ENCODE measurements at places on chromosomes 7 and 10.

DNA sequence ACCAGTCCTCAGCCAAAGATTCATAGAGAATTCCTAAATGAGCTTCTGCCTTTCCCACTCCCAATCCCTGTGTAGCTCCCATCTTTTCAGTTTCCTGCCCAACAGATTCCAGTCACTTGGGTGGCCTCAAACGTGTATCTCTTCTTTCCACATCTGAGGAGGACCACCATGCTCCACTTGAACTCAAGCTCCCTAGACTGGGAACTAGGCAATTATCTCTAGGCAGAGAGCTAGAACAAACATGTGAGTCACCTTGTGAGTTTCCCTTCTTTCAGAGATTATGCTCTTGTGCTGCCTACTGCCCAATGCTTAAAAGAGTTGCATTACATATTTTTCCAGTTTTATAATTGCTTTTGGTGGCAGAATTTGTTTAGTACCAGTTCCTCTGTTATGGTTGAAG, 178.0 kb downstream of the MDFIC start:
- no peak for DNase-seq

GRCh38 chr7:21768279-21768678, 177.4 kb downstream of the CDCA7L start:
- DNase-seq = no peak

- DNase-seq = no peak
Measured at GRCh38 chr10:77146712-77147336, 490.8 kb downstream of the KCNMA1 start.

DNA sequence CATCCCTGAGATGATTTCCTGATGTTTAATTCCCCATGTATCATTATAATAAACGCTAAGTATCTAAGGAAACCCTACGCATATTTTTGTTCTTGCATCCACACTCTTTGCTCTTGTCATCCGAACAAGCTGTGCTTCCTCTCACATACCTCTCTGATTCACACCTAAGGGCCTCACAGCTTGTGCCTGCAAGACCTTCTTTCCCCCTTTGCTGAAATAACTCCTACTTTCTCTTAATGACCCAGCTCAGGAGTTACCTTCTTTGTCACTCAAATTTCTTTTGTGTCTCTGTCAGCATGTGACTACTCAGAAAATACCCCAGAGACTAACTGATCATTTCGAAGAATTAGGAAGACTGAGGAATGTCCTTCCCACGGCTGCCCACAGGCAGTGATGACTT, 209.3 kb upstream of the IMMP2L start:
- no peak for DNase-seq

DNA sequence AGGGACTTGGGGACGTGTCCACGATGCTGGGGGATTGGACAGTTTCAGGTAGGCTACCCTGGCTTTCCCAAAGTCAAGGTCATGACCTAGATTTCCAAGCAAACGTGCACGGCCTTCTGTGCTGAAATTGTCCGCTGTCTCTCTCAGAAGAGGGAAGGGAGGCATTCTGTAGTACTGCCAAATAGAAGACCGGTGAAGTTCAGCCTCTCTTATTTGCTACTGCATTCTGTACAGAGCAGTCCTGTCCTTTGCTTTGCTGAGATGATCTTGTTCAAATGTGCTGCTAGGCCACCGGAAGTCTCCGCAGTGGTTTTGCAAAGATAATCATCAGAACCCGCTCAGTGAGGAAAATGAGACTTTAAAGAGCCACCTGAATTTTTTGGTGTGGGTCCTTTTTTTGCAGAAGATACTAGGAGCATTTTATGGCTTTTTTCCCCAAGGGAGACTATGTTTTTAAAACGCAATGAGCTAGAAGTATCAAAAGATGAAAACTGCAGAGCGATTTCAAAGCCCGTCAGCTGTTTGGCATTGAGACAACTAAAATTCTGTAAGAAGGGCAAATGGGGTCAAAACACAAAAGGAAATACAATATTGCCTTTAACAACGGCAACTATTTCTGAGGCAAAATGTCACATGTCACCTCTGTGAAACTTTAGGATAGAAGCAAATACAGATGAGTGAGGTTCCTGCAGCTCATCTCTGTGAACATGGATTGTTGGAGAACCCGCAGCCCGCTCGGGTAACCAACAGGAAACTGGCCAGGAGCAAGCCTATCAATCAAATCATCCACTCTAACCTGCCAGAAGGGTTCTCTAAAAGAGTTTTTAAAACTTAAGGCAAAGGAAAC, 1.3 kb upstream of the NMT2 start:
- peak; percentile 52 for DNase-seq

- DNase-seq = no peak
Measured at GRCh38 chr7:849781-850180, 17.5 kb downstream of the SUN1 start.

- DNase-seq = no peak
Measured at GRCh38 chr10:80701706-80702105, 164.0 kb downstream of the SH2D4B start.

DNA sequence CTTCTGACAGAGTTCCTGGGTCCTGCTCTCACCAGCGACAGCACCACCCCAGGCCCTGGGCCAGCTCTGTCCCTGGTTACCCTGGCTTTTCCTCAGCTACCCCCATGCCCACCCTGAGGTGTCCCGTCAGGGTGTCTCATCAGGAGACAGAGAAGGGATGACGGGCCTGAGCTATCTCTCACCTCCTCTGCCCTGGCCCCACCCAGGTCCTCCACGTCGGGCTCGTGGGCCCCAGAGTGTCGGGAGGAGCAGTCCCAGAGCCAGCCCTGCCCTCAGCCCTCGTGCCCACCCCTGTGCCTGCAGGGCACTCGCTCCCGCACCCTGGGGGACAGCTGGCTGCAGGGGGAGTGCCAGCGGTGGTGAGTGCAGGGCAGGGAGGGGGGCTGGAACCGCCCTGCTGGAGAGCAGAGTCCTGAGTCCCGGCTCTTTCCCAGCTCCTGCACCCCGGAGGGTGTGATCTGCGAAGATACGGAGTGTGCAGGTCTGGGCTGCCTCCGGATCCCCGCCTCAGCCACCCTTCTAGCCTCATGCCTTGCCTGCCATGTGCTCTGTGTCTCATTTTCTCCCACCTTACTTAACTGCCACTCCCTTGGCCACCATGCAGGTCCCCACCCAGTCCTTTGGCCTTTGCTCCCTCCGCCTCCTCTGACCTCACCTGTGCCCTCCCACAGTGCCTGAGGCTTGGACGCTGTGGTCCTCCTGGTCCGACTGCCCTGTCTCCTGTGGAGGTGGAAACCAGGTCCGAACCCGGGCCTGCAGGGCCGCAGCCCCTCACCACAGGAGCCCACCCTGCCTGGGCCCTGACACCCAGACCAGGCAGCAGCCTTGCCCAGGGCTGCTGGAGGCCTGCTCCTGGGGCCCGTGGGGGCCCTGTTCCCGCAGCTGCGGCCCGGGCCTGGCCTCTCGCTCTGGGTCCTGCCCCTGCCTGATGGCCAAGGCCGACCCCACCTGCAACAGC, 16.7 kb upstream of the ZNF862 start:
- DNase-seq = no peak

- no peak for DNase-seq
Measured at GRCh38 chr7:22393913-22394729, 37.2 kb upstream of the RAPGEF5 start.

GRCh38 chr10:57362811-57363210, 904.9 kb downstream of the IPMK start:
- no peak for DNase-seq

DNA sequence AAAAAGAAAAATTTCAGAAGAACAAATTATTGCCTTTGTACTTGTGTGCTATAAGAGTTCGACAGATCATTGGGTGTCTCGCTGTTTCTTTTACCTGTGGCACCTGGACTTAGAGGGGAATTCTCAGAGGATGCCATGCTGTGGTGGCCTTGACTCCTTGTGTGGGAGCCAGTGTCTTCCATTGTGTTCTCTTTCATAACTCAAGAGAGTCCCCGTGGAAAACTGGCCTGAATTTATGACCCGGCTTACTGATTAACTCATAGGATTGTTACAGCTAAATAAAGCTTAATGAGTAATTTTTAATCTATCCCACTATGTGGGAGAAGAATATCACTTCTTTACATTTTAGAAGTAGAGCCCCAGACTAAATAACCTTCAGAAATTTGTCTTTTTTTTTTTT, 54.5 kb downstream of the UBE3C start:
- DNase-seq = no peak

DNA sequence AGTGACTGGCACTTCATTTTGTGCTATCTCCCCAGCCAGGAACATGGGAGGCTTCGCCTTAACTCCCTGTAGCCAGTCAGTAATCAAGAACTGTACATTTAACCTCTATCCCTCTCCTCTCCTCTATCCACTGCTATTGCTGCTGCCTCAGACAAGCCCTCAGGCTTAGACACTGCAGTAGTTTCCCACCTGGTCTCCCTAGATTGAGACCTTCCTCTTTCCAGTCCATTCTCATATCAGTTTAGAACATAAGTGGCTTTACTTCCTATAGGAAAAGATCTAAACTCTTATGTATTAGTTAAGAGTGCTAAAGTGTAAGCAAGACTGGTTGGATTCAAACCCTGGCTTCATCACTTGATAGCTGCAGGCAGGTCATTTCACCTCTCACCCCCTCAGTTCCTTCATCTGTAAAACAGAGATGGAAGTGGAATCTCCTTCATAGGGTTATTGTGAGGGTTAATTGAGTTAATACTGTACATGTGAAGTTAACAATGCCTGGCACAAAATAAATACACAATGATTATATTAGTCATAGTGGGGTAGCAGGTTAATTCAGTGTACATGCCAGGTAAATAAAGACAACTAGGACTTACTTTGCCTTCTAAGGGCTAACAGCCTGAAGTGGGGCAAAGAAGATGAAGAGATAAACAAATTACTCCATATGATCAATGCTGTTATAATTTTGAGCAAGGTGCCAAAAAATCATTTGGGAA, 76.1 kb downstream of the ZNF277 start:
- DNase-seq = no peak

- no peak for DNase-seq
Measured at GRCh38 chr7:143492799-143493739, 15.4 kb downstream of the TAS2R41 start.

DNA sequence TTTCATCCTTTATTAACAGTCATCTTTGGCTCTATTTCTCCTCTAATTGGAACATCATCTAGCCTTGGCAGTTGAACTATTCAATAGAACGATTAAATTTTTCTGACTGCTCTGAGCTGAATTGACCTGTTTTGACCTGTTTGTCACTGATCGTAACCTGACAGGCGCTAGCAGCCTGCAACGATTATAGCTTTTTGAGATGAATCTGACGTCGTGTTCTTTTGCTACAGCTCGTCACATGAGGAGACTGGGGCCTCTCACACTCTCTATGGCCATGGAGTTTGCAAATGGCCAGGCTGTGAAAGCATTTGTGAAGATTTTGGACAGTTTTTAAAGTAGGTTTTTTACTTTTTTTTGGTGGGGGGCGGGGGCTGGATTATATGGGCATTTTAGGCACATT, 229.8 kb downstream of the FOXP2 start:
- DNase-seq = no peak

DNA sequence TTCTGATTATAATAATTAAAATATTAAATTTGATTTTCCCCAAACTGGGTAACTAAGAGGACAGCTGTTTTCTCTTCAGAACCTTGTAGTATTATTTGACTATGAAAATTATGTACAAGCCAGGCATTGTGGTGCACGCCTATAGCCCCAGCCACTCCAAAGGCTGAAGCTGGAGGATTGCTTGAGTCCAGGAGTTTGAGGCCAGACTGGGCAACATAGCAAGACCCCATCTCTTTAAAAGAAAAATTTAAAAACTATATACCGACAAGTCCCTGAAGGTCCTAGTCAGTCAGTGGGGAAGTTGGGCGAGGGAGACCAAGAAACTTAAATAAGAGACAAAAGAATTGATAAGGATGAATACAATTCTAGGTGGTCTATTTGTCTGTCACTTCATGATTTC, 27.1 kb upstream of the UBE2D1 start:
- no peak for DNase-seq

GRCh38 chr10:34637418-34637911, 177.6 kb downstream of the PARD3 start:
- DNase-seq = no peak

GRCh38 chr10:30437031-30437841, 3.3 kb downstream of the MAP3K8 start:
- peak; percentile 13 for DNase-seq

- no peak for DNase-seq
Measured at GRCh38 chr7:391961-392524, 102.1 kb downstream of the FOXL3 start.

DNA sequence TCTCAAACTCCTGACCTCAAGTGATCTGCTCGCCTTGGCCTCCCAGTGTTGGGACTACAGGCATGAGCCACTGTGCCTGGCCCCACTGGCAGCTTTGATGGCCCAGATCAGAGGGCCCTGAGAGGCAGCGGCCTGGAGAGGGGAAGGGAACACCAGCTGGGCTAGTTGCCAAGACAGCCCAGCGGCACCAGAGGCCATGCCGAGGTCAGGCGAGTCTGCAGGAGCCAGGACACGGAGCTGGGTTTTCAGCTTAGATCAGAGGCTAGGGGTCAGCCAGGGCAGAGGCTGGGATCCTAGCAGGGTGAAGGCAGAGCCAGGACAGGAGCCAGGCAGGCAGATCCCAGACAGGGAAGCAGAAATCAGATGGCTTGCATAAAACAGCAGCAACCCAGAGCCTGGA, 92.9 kb downstream of the MYL10 start:
- DNase-seq = no peak

DNA sequence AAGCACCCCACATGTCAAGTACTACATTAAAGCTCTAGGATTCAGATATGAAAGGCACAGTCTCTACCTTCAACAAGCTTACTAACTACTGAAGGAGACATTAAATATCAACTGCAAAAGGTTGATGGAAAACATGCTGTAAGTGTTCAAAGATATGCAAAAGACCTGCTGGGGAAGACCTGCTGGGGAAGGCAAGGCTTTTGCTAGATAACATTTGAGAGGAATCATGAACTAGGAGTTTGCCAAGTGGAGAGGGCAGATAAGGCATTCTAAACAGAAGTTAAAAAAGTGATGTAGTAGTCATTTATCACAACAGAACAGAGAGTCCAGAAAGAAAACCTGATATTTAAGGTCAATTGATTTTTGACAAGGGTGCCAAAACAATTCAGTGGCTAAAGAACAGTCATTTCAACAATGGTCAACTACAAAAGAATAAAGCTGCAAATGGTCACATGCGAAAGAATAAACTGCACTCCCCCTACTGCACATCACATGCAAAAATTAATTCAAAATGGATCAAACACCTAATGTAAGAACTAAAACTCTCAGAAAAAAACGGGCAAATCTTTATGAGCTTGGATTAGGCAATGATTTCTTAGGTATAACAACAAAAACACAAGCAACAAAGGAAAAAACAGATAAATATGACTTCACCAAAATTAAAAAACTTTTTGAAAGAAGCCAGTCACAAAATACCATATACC, 23.0 kb upstream of the MSS51 start:
- no peak for DNase-seq

DNA sequence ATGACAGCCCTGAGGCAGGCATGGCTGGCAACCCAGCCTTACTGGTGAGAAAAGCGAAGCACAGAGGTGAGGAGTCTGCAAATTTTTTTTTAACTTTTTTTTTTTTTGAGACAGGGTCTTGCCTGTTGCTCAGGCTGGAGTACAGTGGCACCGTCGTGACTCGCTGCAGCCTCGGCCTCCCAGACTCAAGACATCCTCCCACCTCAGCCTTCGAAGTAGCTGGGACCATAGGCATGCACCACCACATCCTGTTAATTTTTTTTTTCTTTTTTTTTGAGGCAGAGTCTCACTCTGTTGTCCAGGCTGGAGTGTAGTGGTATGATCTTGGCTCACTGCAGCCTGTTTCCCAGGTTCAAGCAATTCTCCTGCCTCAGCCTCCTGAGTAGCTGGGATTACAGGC, 35.1 kb upstream of the DLG5 start:
- no peak for DNase-seq

- no peak for DNase-seq
Measured at GRCh38 chr10:95290461-95291364, at the start of gene PDLIM1. Gene PDLIM1 (minus strand): TSS chr10:95291003. CDS start chr10:95290915, 88 bp downstream.

Measured in effector memory CD4-positive, alpha-beta T cell (primary cell).